A549 (cell line): ENCODE measurements at places on chromosomes 5 and 9.

DNA sequence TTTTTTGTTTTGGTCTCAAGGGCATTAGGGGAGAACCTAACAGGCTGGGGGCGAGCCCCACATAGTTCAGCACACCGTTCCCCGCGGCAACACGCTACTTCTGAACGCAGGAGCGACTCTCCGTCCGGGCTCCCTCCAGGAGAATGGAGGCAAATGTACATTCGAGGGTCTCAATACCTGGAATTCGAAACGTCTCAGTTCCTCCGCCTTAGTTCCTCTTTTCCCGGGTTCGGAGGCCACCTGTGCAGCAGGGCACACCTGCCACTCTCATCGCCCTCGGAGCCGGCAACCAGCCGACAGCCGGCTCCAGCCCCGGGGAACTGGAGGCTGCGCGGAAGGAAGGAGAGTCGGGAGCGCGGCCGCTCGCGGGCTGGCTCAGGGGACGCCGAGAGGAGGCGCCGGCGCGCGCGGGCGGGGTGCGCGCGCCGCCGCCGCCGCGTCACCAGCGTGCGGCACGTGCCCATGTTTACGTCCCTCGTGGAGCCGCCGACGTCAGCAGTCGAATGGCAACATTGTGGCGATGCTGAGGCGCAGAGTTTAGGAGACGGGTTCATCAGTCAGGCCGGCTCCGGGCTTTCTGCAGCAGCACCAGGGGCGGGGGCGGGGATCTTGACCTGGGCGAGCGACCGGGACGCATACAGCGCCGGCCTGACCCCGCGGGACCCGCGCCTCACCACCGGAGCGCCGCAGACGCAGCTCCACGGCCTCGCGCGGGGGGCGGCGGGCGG lies at the start of gene JMY:
Gene JMY (plus strand): TSS at position 498 of the 728 bp plus-strand sequence. CDS start 520 bp downstream, outside the sequence.
- peak; percentile 82 for DNase-seq

DNA sequence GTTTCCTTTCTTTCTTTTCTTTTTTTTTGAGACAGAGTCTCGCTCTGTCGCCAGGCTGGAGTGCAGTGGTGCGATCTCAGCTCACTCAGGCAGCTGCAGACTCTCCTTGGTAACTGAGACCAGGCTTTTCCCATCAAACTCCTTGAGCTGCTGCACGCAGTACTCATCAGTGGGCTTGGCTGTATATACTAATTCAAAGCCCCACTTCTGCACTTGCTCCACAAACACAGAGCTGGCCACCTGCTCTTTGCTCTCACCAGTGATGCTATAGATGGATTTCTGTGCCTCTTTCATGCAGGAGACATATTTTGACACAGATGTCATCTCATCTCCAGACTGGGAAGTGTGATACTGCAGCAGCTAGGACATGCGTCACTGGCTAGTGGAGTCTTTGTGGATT lies 252.7 kb downstream of the AP3B1 start:
- DNase-seq, result no peak

GRCh38 chr9:92781899-92782298 lies 17.3 kb upstream of the BICD2 start:
- DNase-seq, result no peak

DNA sequence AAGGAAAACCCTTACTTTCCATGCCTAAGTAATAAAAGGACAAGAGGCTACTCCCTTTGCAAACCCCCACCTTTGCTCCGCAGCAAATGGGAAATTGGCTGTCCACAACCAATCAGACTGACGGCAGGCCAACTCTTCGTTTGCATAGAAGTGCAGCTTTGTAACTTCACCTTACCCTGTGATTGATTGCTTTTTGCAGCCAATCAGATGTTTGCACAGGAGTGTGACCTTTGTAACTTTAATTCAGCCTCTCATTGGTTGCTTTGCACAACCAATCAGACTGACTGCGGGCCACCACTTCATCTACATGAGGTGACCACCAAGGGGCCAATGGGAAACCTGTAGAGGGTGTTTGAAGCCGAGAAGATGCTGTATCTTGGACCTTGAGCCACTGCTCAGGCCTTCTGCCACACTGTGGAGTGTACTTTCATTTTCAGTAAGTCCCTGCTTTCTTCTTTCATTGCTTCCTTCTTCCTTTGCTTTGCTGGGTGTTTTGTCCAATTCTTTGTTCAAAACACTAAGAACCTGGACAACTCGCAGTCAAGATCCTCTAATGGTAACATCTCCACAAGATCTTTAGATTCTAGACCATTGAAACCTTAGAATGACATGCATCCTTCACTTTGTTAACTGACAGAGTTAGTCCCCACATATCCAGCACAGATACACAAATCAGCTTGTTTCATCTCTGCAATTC lies 51.3 kb upstream of the FREM1 start:
- no peak for DNase-seq

GRCh38 chr5:8585230-8586018 lies 716.5 kb downstream of the MTRR start:
- DNase-seq, result no peak
